NCI-H1436 treated with DMSO at 0.1 percent for 48 hours (cell line): ENCODE measurements at places on chromosomes 6 and 20.

DNA sequence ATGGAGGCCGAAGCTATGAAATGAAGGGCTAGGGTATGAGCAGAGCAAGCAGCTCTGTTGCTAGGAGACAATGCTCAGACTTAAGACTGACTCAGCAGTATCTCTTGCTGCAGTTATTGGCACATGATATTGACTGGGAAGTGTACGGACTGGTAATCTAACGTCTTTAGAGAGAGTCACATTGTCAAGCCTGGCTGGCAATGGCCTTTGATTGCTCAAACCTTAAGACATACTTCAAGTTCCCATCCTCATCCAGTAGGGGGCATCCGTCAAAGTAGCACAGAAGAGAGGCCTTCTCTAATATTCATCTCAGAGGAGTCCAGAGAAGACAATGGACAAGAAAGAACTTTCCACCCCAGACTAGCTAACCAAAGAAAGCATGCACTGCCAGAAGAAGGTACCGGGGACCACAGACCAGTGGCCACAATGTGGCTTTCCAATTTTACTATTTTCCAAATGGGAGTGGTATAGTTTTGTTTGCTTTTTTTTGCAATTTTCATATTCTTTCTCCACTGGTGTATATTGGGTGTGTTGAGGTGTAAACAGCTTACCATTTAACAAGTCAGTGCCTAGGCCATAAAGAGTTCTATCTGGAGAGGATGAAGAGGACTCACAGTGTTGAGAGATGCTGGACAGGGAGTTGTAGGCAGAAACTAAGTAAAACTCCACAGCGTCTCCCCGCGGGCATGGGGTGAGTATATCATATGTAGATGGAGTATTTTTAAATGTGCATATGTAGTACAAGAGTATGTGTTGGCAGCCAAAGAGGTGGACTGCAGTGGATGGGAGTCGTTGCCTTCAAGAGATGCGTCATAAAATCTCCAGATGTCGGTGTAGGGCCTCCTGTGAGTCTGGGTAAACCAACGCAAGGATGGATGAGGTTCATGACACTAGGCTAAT lies 36.7 kb downstream of the LRFN2 start:
- no peak for DNase-seq

GRCh38 chr6:7309050-7309449 lies 3.9 kb downstream of the SSR1 start:
- DNase-seq: no peak

DNA sequence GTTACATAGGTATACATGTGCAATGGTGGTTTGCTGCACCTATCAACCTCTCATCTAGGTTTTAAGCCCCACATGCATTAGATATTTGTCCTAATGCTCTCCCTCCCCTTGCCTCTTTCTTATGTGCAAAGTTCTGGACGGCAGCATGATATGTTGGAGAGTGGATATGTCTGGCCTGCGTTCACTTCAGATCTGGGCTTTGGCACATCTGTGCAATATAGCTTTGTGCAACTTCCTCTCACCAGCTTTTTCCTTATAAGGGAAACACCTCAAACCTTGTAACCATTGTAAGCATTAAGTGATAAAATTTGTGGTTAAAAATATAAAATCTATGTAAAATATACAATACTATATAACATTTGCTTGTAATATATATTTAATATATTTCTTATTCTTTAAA lies 288.0 kb downstream of the PHACTR1 start:
- DNase-seq: no peak

DNA sequence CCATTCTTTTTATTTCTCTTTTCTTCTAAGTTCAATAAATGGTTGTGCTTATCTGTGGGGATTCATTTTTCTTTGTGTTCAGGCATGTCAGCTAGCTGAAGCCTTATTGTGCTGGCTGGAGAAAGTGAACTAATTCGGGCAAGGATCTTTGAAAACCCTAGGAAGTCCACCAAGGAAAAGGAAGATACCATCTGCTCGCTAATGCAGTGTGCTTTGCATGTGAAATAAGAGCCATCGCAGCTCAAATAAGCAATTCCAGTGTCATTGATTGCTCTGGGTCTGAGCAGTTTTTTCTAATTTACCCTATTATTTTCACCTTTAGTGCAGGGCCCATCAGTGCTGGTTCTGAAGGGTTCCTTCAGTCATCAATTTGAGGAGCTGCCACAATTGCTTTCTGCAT lies 309.4 kb upstream of the SOX4 start:
- no peak for DNase-seq

- DNase-seq: no peak
These were observed 60.2 kb downstream of the ASXL1 start for GRCh38 chr20:32418376-32418775.

DNA sequence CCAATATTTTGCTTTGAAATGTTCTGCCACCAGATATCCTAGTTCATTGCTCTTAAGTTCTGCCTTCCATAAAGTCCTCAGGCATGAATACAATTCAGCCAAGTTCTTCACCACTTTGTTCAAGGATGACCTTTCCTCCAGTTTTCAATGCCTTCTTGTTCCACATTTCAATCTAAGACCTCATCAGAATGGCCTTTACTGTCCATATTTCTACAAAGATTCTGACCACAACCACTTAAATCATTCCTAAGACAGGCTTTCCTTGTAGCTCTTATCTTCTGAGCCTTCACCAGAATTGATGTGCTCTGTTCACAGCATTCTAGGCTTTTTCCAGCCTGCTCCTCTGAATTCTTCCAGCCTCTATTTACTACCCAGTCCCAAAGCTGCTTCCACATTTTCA lies 319.0 kb downstream of the HACE1 start:
- DNase-seq: no peak

- no peak for DNase-seq
These were observed 104.9 kb downstream of the INSM1 start for GRCh38 chr20:20472684-20473274.

GRCh38 chr20:61797200-61797599 lies 268.5 kb downstream of the TAF4 start:
- DNase-seq: no peak

DNA sequence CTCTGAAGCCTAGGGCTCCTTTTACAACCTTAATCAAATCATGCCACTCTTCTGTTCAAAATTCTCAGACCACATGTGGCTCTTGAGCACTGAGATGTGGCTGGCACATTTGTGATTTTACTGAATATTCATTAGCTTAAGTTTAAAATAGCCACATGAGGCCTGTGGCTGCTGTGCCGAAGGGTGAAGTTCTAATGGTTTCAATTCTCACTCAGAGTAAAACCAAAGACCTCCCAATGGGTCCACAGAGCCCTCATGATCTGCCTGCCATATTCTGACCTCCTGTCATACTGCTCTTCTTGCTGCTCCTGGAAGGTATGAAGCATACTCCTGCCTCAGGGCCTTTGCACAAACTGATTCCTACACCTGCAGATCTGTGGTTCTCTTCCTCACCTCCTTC lies 7.8 kb upstream of the CST3 start:
- no peak for DNase-seq
